ENCODE measurements at places on chromosomes 2 and 18.

GRCh38 chr2:204795156-204795555 is 249.9 kb downstream of the PARD3B start:
- DNase-seq, result no peak

GRCh38 chr2:135874777-135875365 is 1.4 kb downstream of the MCM6 start:
- no peak for DNase-seq

- no peak for DNase-seq
These were observed 23.5 kb downstream of the RPL31 start for GRCh38 chr2:101025561-101025960.

DNA sequence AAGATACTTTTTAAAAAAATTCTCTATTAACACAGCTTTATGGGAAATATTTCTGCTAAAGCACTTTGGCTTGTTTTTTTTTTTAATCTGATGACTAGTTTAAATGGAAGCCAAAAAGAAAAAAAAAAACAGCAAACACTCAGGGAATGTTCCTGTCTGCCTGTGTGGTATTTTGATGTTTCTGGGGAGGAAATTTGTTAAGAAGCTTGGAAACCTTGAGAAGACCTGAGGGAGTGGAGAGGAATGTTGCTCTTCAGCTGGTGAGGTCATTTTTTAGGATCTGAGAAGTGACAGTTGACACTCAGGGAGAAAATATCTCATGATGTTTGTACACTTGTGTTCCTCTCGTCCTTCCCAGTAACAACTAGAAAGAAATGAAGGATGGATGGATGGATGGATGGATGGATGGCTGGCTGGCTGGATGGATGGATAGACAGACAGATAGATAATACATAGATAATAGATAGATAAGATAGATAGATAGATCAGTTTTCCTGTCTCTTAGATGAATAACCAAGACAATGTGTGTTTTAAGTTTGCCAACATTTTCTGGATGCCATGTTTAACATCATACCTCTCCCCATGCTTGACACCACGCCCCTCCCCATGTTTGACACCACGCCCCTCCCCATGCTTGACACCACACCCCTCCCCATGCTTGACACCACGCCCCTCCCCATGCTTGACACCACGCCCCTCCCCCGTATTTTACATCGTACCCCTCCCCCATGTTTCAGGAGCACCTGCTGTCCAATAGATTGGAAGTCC is 84.8 kb downstream of the CTIF start:
- DNase-seq, result no peak

GRCh38 chr2:64268330-64269048 is 124.3 kb upstream of the PELI1 start:
- DNase-seq, result no peak

- no peak for DNase-seq
These were observed 49.0 kb upstream of the BIN1 start for GRCh38 chr2:127155947-127156346.

DNA sequence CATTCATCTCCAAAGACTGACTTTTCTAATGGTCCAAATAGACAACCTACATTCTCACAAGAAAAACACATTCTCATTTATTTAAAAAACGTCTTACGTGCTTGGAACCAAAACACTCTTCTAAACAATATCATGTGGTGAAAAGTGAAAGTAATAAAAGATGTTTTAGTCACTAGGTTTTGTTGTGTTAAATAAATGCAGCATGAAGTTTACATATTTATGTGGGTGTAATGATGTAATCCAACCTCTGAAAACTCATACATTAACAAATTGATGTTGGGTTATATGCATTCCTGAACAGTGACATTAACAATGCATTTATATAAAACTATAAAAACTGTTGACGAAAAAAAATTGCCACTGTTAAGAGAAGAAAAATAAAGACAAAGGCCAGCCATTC is 55.1 kb upstream of the ACVR2A start:
- no peak for DNase-seq

- DNase-seq, result no peak
These were observed 38.7 kb downstream of the PLEKHB2 start for GRCh38 chr2:131143803-131144202.

DNA sequence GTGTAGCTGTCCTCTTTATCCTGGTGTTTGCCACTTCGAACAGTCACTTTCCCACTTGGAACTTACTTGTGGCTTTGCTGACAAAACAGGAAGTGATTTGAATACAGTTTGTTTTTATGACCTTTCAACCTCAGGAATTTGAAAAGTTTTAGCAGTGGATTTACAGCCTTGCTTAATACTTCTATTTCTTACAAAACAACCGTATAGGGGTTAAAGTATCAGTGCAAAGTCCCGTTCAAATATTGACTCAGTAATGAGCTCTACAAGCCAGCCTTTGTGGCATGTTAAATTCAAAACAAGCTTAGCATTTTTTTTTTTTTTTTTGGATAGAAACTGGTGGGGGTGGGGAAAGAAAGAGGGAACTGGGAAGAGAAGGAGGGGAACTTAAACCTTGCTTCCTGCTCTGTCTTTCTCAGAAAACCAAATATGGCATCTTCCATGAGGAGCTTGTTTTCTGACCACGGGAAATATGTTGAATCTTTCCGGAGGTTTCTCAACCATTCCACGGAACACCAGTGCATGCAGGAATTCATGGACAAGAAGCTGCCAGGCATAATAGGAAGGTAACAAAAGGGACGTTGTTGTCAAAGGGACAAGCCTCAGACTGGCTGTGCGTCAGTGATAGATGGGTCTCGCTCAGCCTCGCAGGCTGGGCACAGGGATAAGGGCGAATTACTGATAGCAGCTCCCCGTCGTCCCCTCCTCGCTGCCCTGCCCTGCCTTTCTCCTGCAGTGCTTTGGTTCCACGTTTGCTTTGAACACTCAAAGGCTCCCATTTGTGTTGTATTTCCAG is at the start of gene HNMT:
HNMT (plus strand) TSS at position 408 of the 793 bp plus-strand sequence; CDS start at position 427, 19 bp downstream.
- DNase-seq, result no peak

DNA sequence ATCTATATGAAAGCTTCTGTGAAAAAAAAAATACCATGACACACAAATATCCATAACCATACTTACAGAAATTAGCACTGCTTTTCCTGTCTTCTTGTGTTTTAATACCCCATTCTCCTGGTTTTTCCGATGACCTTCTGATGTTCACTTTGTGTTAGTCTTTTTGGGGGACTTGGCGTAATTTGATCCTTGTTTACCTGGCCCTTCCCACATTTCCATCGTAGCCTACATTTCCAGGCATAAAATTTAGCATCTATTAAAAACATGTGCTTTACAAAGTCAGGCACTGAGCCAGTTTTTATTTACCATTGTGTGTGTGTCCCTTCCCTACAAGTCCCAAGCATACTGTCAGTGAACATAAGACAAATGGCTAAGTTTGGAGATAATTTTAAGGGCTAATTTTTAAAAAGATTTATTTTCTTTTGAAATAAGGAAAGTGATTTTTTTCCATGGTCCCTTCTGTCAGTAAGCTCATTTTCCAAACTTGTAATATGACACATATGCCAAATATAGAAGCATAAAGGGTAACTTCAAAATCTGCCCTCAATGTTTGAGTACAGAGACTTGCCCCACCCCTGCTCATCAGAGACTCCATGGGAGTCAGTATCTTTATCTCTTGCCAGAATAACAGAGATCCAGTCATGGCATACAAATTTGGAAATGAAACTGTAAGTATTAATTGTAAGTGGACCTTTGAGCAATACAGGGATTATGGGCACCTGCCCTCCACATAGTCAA is 27.3 kb downstream of the SESTD1 start:
- no peak for DNase-seq

DNA sequence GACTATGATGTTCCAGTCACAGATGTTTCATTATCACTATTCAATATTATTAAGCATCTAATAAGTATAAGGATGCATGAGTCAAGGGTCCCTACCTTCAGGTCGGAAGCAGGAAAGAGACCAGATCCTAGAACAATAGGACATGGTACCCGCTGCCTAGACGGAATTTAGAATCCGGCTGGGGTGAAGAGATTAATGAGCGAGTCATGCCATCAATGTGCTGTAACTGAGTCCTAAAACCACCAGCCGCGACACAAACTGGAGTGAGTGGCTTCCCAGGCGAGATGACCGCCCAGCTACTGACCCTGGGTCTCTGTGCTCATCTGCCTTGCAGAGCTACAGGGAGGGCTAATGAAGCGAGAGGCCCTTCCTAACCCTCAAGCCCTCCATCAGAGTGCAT is 73.6 kb downstream of the DNMT3A start:
- DNase-seq, result no peak

GRCh38 chr2:85064927-85065577 is 68.1 kb upstream of the TCF7L1 start:
- DNase-seq, result no peak

DNA sequence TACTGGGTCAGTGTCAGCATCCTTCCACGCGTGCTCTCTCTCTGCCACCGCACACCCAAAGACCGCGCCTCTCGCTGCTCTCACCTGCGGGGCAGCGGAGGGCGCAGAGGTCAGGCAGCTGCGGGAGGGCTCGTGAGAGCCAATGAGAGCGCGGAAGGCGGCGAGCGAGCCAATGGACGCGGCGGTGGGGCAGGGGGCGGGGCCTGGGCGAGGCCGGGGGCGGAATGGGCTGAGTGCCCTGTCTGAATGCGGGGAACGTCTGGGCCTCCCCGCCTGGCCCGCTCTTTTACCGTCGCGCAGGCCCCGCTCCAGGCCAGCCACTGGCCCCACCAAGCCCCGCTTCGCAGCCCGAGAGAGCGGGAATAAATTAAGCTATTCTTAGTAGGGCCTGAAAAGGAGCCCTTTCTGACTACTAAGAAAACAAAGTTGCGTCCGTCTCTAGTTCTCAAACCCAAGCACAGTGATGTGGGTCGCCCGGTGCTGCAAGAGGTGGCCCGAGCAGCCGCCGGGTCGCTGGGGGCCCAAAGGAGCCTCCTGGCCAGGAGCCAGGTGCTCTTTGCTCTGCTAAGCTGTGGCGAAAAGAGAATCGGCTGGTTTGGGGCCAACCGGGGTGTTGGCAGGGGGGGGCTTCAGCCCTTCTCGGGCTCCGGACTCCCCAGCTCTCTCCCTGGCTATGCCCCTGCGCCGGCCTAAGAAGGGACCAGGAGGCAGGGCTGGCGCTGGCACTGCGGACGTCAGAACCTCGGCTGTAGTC is 81.1 kb upstream of the GLI2 start:
- DNase-seq, result no peak

DNA sequence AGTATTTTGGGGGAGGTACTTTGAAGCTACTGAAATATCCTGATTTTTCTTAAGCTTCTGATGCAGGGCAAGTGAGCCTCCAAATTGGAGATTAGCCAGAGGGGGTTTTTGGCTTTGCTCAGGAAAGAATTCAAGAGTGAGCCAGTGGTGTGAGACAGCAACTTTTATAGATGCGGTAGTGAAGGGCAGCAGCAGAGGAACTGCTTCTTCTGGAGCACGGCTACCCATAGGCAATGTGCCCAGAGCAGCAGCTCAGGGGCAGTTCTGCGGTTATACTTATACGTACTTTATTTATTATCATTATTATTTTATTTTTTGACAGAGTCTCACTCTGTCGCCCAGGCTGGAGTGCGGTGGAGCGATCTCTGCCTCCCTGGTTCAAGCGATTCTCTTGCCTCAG is 19.8 kb upstream of the NT5DC4 start:
- no peak for DNase-seq

DNA sequence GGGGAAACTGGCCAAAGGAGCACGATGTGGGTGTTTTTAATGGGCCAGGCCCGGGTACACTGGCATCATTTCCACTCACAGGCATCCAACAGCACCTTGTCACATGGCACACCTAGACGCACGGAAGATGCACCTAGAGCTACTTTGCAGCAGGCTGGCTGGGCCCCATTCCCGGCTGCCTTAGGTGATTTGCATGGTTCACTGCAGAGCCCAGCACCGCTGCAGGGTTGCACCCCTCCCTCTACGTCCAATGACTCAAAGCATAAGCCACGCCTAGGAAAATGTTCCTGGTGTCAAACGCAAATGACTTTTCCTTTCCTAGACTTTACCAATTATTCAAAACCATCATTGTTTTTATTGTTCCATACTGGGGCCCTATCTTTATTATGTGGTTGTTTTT is 222.9 kb downstream of the EIPR1 start:
- no peak for DNase-seq

DNA sequence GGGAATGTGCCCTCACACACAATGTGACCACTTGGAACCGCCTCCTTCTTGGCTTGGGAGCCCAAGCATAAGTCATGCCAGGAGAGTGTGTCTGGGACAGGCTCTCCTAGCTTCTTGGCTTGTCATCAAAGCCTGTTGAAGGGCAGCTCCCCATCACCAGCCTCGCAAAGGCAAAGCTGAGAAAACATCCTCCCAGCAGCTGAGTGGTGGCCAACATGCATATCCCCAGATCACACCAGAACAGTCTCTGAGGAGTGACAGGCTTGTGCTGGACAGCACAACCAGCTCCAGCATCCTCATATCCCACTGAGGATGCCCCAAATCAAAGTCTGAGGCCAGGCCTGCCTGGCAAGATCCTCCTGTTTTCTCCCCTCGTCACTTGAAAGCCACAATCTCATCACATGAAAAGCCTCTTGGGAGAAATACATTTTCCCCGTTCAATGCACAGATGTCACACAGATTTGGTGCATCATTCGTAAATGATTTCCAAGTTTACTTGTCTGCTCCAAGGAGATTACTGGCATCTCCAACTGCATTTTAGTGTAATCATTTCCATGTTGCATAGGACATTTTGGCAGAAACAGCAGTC is 269.3 kb downstream of the TTC32 start:
- DNase-seq, result no peak

Measured in activated naive CD8-positive, alpha-beta T cell treated with anti-CD3 and anti-CD28 coated beads, Interleukin-2, amount 50 U/mL, for 16 hours (primary cell).